ENCODE measurements at places on chromosomes 12 and 14.
A peak's percentile ranks its signal among the peaks of the same experiment; 100 is the strongest.

DNA sequence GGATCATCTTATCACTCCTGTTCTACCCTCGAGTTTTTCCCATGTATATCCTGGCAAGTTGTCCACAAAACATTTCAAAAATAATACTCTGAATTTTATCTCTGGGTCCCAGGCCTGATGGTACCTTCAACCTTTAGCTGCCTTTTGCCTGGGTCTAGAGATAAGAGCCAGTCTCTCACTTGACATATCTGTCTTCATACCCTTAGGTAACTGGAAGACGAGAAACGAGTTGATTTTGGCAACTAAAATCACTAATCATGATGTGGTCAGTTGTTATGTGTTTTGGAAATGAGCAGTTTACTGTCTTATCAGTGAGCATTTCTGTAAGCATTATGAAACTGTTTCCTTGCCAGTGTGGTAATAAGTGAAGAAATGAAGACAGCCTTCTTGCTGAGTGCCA is 6.3 kb downstream of the RNF10 start:
- DNase-seq: no peak

DNA sequence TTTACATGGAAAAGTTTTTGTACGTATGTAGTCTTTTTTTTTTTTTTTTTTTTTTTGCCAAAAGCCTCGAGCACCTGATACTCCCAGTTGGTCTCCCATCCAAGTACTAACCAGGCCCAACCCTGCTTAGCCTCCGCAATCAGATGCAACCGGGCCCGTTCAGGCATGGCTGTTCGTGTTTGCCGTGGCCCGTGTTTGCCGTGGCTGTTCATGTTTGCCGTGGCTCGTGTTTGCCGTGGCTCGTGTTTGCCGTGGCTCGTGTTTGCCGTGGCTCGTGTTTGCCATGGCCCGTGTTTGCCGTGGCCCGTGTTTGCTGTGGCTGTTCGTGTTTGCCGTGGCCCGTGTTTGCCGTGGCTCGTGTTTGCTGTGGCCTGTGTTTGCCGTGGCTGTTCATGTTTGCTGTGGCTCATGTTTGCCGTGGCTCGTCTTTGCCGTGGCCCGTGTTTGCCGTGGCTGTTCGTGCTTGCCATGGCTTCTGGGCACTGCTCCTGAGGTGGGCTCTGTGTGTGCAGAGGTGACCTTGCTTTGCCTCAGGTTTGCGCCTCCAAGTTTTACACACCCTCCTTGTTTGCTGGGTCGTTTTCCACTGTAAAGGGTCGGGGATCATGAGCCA is 26.8 kb upstream of the MMP17 start:
- DNase-seq: no peak

- peak; percentile 72 for DNase-seq
Observed at GRCh38 chr14:20680843-20681347, 3.5 kb upstream of the RNASE4 start.

DNA sequence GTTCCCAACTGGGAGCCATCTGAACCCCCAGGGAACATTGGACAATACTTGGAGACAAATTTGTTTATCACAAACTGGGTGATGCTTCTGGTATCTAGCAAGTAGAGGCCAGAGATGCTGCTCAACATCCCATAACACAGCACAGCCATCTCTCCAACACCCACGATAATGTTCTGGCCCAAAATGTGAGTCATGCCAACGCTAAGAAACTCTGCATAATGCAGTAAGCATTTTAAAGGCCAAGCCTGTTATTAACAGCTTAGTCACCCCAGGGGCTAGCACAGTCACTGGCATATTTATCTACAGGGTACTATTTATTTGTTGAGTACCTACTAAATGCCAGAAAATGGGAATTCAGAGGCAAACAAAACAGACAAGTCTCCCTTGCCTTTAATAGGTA is 873.1 kb upstream of the TMEM132C start:
- DNase-seq: no peak

DNA sequence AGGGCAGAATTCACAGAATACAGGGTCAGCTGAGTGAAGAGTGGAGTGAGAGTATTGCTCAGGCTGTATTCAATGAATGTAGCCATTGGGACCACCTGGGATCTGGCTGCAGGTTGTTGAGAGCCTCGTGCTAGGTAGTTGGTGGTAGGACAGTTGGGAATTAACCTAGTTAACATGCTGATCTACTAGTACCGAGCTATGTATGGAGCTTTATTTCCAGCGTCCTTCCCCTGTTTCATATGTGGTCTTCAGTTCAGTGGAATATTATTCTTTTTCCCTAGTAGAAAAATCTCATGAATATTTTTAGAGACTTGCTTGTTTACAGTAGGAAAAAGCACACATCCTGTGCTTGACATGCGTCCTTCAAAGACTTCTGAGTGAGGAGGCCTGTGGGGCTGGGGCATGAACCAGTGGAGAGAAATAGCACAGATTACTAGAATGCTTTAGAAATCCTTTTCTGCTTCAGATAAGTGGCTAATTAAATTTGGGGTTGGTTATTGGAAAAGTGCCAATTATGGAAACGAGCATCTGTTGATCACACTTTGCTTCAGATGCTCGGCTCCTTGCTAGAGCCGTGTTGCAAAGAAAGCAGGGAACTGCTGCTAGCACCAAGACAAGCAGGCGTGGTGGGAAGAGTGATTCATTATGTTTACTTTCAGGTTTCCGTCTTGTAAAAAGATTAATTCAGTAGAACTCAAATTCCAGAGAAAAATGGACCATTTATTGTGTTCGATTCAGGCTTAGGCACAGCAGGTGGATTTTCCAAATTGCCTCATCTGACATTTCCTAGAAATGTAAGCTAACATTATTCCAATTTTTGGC is 53.6 kb downstream of the ARF6 start:
- DNase-seq: peak; percentile 49

DNA sequence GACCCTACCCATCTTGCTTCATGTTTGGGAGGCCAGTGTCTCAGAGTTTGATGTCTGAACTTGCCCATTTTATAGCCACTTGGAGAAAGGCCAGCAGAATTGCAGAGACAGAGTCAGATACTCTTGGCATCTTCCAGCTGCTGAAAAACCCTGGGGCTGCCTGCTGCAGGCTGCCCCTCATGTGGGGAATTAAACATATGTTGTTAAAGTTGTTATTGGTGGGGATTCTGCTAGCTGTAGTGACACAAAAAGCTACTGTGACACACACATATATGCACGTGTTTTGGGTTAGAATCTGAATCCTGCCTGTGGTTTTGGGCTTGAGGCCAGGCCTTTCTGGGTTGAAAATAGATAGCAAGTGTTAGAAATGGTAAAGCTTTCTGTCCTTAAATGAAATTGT is 1288.4 kb downstream of the AACS start:
- no peak for DNase-seq

DNA sequence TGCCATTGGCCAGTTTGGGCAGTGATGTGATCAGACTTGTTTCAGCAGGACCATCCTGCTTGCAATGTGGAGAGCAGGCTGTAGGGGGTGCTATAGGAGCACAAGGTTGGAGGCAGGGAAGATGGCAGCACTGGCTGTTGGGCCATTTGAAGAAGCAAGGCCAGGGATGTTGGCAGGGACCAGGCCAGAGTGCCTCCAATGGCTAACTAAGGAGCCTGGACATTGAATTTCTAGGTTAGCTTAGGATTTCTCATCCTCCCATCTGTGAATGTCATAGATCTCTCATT is 23.5 kb downstream of the FGF23 start:
- DNase-seq: peak; percentile 24

GRCh38 chr12:112283546-112283945 is 98.7 kb downstream of the HECTD4 start:
- DNase-seq: no peak

GRCh38 chr14:51845811-51846210 is 14.6 kb upstream of the GNG2 start:
- no peak for DNase-seq

DNA sequence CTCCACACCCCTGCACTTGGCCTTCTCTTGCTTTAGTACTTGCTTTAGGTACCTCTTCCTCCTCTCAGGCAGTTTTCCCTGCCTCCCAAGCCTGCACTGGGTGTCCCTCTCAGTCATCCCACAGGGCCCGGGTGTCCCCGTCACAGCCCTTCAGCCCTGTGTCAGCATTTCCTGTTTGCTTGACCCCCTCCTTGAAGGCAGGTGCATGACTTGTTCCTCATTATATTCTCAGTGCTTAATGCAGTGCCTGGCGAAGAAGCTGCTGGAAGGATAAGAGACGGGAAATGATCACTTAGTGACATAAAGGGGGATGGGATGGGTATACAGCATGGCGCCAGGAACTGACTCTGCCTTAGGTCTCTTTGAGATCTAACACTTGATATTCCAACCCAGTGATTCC is 61.5 kb downstream of the IQSEC3 start:
- DNase-seq: no peak

GRCh38 chr14:102975662-102976061 is 53.2 kb downstream of the AMN start:
- DNase-seq: no peak
